ENCODE measurements at places on chromosomes 3 and 15.

GRCh38 chr3:66376568-66376967 is 124.3 kb downstream of the LRIG1 start:
- DNase-seq = no peak

- no peak for DNase-seq
Observed at GRCh38 chr3:124774327-124774718, 44.1 kb downstream of the UMPS start.

DNA sequence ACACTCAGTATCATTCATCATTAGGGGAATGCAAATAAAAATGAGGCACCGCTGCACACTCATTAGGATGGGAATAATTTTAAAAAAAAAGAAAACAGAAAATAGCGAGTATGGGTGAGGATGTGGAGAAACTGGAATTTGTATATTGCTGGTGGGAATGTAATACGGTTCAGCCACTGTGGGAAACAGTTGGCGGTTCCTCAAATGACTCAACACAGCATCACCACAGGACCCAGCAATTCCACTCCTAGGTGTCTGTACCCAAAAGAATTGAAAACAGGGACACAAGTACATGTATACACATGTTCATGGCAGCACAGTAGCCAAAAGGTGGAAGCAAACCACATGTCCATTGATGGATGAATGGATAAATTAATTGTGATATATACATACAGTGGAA is 35.2 kb upstream of the RFTN1 start:
- no peak for DNase-seq

- DNase-seq = no peak
Observed at GRCh38 chr3:197001972-197002700, 27.5 kb downstream of the MELTF start.

DNA sequence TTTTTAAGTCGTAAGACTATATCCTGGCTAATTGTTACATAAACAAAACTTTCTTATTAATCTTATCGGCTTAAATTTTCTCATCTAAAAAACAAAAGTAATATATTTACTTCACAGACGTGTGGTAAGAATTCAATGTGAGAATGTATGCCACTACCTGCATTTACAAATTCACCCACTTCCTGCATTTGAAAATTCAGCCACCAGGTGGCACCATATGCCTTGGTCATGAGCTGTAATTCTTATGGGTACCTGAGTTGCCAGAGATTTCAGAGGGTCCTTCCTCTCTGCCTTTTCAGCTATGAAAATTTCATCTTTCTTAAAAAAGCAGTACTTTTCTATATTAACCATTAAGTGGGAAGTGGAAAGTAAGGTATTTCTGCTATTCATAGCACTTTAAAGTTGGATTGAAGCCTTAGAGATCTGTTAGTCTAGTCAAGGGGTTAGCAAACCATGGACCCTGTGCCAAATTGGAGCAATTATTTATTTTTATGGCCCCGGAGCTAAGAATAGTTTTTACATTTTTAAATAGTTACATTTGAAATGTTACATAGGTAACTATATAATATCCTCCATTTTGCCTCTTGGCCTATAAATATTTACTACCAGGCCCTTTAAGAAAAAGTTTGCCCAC is 127.8 kb downstream of the HCN4 start:
- DNase-seq = peak; percentile 47

DNA sequence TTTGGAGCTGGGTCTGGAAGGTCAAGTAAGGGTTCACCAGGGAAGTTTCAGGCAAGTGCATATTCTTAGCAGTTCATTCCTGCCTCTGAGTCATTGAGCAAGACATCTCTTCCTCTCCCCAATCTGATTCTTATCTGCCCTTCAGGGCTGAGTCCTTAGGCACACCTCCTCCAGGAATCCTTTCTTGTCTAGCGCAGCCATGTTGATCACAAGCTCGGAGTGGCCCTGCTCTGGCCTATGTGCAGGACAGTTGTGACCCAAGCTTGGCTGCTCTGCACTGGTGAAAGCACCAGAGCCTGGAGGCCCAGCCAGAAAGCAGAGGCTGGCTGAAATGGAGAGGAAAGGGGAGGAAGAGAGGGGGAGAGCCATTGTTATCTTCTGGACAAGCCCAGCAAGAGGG is 30.9 kb upstream of the MRPS22 start:
- no peak for DNase-seq

DNA sequence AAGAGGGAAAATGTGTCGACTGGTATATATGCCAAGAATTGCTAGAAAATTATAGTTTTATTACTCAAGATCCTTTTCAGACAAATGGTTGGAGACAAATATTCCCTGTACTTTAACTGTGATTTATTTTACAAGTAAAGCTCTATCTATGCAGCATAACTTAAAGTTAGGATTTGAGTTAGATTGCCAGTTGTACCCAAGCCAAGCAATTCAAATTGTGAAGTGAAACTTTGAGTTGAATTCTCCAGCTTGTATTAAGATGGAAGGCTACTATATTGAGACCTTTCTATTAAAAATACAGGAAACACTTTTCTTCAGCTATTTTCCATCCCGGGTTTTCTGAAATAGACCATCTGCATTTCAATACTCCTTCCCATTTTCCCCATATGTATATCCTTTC is 333.1 kb upstream of the RBMS3 start:
- DNase-seq = no peak

GRCh38 chr3:37147666-37148065 is 26.7 kb downstream of the LRRFIP2 start:
- DNase-seq = no peak

- DNase-seq = no peak
Observed at GRCh38 chr3:32719335-32719734, 34.3 kb downstream of the CNOT10 start.

GRCh38 chr3:49882166-49882565 is 12.5 kb upstream of the CAMKV start:
- no peak for DNase-seq

DNA sequence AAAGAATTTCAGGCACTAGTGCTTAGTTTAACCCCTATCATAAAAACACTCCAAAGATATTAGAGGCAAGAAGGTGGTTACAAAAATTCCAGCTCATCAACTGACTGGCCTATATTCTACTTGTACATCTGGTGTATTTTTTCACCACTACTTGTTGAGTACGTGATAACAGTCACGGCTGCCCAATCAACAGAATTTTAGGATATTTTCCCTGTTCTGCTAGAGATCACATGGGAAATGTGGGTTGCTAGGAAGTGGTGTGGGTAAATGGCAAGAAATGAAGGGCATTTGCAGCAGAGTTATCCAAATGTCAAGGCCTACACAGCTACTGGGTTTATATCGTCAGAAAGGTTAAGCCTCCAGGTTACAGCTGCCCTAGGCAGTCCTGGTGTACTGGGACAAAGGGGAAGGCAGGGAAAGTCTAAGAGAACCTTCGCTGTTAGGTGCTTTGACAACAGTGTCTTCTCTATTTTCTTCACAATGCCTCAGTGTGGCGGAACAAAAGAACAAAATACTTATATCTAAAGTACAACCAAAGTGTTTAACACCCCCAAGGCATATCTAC is 81.9 kb downstream of the FMN1 start:
- DNase-seq = no peak

- DNase-seq = no peak
Observed at GRCh38 chr3:60577601-60578000, 673.7 kb downstream of the FHIT start.

- no peak for DNase-seq
Observed at GRCh38 chr3:176431991-176432390, 765.3 kb downstream of the TBL1XR1 start.

DNA sequence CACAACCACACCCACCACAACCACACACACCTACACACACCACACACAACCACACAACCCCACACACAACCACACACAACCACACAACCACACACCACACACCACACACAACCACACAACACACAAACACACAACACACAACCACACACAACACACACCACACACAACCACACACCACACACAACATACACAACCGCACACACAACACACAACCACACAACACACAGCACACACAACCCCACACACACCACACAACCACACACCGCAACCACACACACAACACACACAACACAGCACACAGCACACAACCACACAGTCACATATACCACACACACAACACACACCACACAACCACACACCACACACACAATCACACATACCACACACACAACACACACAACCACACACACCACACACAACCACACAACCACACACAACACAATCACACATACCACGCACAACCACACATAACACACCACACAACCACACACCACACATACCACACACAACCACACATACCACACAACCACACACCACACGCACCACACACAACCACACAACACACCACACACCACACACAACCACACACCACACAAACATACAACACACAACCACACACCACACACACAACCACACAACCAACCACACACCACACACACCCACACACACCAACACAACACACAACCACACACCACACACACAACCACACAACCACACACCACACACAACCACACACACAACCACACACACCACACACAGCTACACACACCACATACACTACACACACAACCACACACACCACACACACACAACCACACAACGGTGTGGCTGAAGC is 23.7 kb downstream of the CPN2 start:
- no peak for DNase-seq

- no peak for DNase-seq
Observed at GRCh38 chr3:164608554-164609276, 469.6 kb downstream of the SI start.

GRCh38 chr15:99158626-99159412 is 53.9 kb downstream of the SYNM start:
- no peak for DNase-seq

Data from activated T-helper 1 cell treated with anti-CD3 and anti-CD28 coated beads, Interleukin-2, amount 50 U/mL, for 16 hours (primary cell).